ENCODE measurements at places on chromosomes 16 and 17.

- DNase-seq = no peak
Observed at GRCh38 chr17:8025176-8025911, 13.5 kb upstream of the ALOX15B start.

DNA sequence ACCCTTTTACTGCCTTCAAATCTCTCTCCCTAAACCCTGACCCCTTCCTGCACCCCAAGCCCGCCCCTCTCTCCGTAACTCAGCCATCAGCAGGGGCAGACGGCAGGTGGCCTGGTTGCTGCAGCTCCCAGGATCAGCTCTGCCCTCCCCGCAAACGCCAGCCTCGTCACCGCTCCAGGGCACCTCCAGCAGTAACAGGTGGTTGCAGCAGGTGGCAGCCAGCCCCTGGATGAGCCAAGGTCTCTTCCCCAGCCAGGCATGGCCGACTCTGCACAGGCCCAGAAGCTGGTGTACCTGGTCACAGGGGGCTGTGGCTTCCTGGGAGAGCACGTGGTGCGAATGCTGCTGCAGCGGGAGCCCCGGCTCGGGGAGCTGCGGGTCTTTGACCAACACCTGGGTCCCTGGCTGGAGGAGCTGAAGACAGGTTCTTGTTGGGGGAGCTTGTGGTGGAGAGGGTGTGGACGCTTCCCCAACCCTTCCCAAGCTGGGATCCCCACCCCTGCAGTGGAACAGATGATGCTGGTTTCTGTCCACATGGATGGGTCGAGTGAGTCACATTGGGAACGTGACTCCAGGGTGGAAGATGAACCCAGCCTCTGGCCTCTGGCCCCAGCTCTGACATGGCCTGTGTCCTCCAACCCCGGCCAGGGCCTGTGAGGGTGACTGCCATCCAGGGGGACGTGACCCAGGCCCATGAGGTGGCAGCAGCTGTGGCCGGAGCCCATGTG lies 558 bp downstream of the HSD3B7 start:
- DNase-seq = no peak

DNA sequence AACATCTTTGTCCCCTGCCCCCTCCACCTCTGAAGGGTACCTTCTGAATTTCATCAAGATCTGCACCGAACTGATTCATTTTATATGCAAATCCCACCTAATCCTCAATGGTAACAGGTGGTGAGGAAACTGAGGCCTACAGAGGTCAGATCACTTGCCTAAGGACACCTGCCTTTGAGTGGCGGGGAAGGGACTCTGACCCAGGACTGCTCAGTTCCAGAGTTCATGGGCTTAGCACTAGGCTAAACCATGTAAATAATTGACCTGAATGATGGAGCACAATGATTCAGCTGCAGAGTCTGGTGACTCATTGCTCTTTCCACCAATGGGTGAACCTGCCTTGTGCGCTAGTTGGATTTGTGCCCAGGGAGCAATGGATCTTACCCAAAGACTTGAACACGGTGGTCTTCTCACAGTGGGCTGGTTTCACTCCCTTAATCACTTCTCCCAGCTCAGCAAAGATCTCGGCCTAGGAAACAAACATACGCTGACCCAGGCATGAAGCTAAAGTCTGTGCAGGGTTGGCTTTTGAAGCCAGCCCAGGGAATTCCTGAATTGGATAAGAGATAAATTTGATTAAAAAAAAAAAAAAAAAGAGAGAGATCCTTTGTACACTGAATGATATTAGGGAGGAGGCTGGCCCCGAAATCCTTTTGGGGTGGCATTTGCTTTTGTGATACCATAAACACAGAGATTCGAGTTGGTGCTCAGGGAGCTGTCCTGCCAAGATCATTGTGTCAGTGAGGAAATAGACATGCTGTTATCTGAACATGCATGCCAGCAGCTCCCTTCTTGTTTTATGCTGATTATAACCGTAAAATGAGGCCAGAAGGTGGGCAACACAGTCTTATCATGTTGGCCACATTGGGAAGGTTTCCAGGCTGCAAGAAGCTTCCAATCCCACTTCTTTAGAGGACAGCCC lies 17.0 kb downstream of the CRYM start:
- no peak for DNase-seq

GRCh38 chr17:79174905-79175856 lies 100.6 kb downstream of the ENGASE start:
- DNase-seq = no peak

DNA sequence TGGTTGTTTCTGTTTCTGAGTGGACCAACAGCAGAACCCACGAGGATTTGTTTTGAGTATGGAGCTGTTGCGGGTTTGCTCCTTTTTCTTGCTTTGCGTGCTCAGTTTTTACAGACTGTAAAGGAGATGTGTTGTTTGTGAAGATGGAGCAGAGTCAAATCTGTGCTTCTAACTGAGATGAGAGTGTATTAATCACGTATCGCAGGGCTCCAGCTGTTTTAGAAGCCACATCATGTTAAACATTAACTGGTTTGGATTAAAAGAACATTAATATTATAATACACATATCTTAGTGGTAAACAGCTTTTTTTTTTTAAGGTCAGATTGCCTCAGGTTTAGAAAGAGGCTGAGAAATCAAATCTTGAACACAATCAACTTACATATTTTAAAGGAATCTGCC lies 69.4 kb downstream of the YPEL2 start:
- DNase-seq = no peak

- DNase-seq = no peak
Observed at GRCh38 chr17:35865412-35866340, 3.0 kb downstream of the HEATR9 start.

GRCh38 chr17:8468127-8468526 lies 32.4 kb downstream of the NDEL1 start:
- DNase-seq = no peak

DNA sequence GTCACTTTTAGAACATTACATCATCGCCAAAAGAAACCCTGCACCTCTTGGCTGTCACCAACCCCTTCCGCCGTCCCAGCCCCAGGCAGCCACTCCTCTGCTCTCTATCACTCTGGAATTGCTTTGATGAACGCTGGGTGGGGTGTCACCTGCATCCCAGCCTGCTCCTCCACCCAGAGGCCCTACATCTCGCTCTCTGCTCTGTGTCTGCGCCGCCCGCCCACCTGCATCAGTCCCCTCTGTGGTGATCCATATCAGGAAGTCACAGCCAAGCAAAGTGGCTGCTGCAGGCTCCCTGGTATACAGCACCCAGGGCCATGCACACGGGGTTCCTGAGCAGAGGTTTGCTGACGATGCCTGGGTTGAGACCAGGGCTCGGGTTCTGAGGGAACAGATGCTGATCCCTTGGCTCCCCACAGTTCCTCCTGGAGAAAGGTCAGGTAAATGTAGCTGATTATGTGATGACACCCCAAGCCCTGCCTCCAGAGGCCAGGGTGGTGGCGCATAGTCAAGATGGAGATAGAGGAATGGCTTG lies 30.8 kb downstream of the MPRIP start:
- no peak for DNase-seq

Measured in substantia nigra (tissue), 51 donors.